Stimulated activated CD4-positive, alpha-beta T cell treated with anti-CD3 and anti-CD28 coated beads, Interleukin-1b, Interleukin-23, amount 100 ng/mL, for 48 hours (primary cell): ENCODE measurements at places on chromosomes 6 and 20.

GRCh38 chr6:113246186-113246585, 611.0 kb upstream of the MARCKS start:
- DNase-seq: no peak

- DNase-seq: no peak
These were observed 1239.3 kb upstream of the MAP3K7 start for GRCh38 chr6:91826128-91826527.

DNA sequence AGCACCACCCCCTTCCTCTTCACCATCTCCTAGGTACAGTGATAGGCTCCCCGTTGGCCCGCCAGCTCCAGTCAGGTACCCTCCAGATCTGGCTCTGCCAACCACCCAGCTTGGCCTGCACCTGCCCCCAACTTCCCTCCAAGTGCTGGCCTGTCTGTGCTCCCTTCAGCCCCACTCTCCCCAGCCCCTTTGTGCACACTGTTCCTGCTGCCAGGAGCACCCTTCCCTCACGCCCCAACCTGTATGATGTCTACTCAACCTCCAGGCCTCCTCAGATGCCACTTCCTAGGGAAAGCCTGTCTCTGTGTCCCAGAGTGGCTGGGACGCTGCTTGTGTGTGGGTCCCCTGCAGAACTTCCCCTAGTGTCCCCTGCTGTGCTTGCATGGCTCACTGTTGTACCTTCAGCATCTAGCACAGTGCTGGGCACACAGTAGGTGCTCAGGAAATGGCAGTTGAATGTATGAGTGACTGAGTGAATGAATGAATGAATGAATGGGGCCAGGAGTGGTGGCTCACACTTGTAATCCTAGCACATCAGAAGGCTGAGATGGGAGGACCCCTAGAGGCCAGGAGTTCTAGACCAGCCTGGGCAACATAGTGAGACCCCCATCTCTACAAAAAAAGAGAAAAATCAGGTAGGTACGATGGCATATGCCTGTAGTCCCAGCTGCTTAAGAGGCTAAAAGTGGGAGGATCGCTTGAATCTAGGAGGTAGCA, 3.0 kb downstream of the ZBP1 start:
- DNase-seq: no peak

- no peak for DNase-seq
These were observed 165.6 kb downstream of the BTBD3 start for GRCh38 chr20:12083269-12083668.

DNA sequence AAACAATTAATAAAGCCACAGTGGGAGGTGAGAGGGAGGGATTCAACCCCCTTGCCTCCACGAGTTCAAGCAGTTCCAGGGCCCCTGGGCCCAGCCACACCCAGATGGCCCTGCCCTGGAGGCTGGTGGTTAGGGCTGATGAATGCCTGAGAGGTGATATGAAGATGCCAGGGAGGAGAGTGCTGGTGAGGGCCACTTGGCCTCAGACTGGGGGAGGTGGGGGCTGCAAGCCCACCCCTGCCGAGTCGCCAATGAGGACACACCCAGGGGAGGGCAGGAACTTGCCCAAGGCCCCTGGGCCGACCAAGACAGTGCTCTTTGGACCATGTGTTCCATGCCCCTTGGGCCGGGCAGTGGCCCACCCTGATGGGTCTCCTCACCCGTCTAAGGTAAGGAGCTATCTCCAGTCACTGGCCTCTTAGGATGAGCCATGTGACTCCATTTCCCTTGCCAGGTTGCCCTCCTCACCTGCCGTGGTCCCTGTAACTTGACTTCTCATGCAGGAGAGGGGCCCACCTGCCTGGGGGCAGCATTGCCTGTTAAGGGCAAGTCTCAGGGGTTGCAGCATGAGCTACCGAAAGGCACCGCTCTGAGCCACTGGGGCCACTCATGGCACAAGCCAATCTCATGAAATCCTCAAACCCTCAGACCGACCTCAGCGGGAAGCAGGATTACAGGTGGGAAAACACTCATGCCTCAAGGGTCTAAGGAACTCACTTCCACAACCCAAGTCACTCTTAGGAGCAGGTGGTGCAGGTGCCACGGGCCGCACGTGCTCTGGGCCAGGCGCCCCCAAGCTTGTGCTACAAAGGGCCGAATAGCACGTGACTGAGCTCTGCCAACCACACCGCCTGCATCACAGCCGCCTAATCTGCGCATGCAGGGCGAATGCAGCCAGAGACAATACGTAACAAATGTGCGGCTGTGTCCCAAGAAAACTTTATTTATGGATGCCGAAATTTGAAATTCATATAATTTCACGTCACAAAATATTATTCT, 147.4 kb upstream of the MLN start:
- DNase-seq: no peak

DNA sequence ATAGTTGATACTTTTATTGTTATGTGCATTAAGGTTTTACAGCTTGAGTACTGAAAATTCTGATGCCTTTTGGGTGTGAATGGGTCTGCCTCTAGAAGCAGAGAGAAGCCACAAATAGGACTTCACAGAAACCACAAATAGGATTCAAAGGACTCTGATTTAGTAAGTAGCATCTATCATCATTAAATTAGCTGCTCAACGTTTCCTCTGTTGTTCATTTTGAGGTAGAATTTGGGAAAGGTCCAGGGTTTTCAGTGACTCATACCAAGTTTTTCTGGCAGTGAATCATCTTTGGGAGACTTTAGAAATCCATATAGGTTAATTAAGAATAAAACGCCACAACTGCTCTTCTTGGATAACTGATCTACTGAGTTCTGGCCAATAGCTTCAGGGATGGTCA, 105.1 kb downstream of the PHF3 start:
- no peak for DNase-seq

DNA sequence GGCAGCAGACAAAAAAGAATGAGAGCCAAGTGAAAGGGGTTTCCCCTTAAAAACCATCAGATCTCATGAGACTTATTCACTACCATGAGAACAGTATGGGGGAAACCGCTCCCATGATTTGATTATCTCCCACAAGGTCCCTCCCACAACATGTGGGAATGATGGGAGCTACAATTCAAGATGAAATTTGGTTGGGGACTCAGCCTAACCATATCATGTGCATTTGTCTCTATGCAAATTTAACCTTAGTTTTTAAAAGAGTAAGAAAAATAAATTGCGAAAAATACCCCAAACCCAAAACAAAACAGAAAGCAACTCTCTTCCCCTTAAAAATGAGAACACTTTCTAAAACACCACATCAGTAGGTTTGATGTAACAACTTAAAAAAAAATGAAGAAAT, 22.6 kb upstream of the GPR6 start:
- DNase-seq: no peak

DNA sequence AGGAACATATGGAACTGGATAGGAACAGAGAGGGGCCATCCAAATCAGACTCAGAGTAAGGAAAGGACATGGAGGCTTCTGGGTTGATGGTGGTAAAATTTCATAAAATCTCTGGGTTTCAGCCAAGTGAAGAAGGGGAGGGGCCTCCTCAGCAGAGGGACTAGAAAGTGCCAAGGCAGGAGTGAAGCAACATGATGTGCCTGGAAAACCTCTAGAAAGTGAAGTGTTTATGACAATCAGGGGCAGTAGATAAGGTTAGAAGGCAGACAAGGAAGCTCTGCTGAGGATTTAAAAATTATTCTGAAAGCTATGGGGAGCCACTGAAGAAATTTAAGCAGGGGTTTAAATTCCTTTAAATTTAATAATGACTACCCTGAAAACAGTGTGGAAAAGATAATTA, 126.0 kb upstream of the TENT5A start:
- no peak for DNase-seq

GRCh38 chr6:149373511-149373910, 26.6 kb upstream of the SUMO4 start:
- DNase-seq: no peak

GRCh38 chr20:3276680-3277015, 37.7 kb upstream of the SLC4A11 start:
- no peak for DNase-seq

DNA sequence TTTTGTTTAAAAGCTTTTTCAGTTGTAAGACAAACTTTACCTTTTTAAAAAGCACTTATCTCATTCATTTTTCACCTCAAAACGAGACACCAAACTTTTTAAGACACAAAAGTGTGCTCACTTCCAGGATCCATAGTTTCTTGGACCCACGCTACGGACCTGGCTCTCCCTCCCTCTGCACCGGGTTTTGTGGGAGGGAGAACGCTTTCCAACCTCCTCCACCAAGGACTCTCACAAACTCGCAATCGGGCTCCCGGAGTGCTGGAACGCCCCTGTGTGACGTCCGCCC, 436 bp downstream of the CAGE1 start:
- DNase-seq: no peak

GRCh38 chr20:56391596-56392131, 351 bp downstream of the AURKA start:
- DNase-seq: no peak

DNA sequence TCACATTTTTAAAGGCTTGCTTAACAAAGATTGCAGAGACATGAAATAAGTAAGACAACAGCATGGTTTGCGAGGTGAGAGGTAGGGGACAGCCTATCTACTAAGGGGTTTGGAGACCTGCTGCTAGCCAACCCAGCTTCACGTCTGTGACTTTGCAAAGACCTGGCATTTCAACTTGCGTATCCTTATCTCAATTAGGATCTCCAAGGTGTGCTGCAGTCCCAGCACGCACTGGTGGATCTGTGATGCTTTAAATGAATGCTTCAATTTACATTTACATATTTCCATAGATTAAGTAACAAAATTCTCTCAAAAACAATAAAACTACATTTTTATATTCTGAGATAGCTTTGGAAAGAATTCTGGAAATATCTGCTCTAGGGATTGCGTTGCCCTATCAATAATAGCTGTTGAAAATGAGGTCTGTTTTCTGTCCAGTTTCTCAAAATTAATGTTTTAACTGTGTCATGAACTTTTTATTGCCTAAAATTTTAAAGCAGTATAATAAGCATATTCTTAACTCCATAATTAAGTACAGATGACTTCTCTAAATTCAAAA, 124.4 kb upstream of the EDN1 start:
- DNase-seq: no peak

- DNase-seq: no peak
These were observed 3.4 kb upstream of the ANGPT4 start for GRCh38 chr20:919491-919916.

DNA sequence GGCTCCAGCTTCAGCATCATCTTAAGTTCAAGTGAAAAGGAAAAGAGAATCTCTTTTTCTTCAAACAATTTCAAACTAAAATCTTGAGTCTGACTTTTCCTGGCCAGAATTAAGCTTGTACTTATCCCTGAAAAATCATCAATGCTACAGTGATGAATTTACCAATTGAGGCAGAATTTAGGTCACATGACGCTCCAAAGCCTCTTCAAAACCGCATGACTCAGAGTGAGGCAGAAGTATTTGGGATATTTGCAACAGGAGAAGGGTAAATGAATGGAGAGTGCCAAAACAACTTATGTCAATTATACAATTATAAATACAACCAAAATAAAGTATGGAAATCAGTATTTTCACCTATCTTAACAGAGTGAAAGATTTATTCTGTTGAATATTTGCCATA, 515.5 kb downstream of the COL12A1 start:
- no peak for DNase-seq

DNA sequence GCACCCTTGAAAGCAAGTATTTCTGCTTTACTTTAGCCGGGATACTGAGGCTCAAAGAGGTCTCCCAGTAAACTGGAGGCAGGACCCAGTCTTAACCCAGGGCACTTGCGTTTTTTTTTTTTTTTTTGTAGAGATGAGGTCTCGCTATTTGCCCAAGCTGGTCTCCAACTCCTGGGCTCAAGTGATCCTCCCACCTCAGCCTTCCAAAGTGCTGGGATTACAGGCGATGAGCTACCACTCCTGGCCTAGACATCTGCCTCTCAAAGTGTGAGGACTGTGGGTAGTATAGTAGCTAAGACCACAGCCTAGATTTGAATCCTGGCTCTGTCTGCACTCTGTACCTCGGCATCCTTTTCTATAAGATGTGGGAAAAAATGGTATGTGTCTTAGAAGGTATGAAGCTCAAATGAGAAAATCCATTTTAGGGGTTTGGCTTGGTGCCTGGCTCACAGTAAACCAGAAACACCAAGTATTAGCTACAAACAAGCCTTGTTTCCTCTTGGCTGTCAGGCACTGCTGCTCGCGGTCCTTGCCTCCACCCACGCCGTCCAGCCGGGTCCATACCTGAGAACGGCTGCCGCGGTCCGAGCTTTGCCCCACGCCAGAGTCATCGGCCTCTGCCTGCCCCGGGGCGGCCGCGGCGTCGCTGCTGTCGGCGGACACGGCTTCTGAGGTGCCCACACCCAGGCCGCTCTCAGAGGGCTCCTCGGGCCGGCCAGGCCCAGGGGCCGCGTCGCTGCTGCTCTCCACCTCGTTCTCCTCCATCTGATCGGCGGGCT, 1.2 kb downstream of the ZNF335 start:
- DNase-seq: no peak

DNA sequence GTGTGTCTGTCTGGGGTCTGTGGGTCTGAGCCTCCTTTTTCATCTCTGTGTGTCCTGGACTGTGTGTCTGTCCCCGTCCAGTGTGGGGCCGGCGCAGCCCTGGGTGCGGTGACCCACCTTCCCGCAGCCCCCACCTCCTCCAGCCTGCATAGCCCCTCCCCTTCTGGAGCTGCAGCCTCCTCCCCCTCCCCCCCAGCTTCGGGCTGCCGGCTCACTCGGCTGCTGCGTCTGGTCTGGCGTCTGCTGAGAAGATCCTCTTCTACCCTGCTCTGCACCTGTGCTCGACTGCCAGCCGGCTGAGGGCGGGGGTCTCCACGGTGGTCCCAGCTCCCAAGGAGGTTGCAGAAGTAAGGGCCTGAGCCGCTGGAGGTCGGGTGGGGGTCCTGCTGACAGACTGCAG, 7.6 kb upstream of the LKAAEAR1 start:
- DNase-seq: no peak

GRCh38 chr6:40735521-40735920, 148.4 kb upstream of the LRFN2 start:
- DNase-seq: no peak

- no peak for DNase-seq
These were observed 96.9 kb upstream of the BHLHE23 start for GRCh38 chr20:63103402-63104311.

- DNase-seq: peak; percentile 52
These were observed 49.7 kb downstream of the BCAS4 start for GRCh38 chr20:50844430-50845100.

GRCh38 chr6:20840675-20841074, 306.4 kb downstream of the CDKAL1 start:
- DNase-seq: no peak

- no peak for DNase-seq
These were observed 581.6 kb downstream of the HAO1 start for GRCh38 chr20:7358670-7359069.

DNA sequence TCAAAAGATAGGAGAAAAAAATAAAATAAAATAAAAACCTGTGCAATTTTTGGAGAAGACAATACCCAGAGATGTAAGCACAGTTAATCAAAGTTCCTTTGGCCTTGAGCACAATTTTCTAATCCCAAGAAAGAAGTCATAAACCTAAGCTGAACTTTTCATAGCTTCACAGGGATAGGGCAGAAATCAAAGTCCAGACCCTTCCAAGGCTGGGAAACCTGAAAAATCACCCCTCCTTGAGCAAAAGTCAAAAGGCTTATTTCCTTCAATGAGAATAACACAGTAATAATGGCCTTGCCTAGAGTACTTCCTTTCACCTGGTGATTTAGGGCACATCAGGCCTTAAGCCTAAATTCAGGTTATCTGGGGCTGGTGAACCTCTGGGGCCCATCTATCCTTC, 415.0 kb upstream of the BTBD3 start:
- DNase-seq: no peak

- no peak for DNase-seq
These were observed 47.5 kb downstream of the DTD1 start for GRCh38 chr20:18635380-18635779.

- no peak for DNase-seq
These were observed 329.3 kb downstream of the NRN1 start for GRCh38 chr6:5677219-5678000.

- no peak for DNase-seq
These were observed 54.8 kb upstream of the ADGRG6 start for GRCh38 chr6:142246960-142247359.

GRCh38 chr6:24408719-24409410, 6.1 kb downstream of the MRS2 start:
- no peak for DNase-seq
